ENCODE measurements at places on chromosomes 6 and 20.

GRCh38 chr6:16758163-16758975 lies 2.9 kb downstream of the ATXN1 start:
- no peak for DNase-seq

DNA sequence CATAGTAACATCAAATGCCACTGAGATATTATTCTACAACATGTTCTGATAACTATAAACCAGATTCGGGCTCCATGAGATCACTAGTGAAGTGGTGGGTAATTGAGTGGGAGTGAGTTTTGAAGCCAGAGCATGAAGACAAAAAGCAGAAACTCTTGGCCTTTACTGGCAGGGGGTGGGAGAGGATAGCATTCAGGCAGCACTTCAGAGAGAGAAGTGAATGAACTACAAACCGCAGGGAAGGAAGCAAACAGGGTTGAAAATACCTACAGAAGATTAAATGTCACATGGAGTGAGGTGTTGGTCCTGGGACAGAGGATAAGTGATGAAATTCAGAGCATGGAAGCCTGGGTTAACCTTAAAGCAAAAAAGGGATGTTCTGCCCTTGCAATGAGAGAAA lies 250.0 kb downstream of the EPM2A start:
- DNase-seq, result no peak

DNA sequence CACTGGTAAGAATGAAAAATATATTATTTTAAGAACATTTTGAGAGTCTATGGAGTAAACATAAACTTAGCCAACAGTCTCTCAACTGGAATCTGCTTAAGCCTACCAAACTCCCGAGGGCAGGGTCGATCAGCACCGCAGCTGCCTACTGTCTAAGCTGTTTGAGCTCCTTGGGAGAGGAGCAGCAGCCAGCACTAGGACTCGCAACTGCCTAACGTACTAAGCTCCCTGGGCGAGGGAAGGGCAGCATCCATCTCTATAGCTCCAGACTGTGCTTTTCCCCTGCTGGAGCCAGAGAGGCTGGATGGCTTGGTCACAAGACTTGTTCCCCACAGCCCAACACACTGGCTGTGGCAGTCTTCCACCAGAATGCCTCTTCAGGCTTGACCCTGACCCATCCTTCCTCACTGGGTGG lies 96.4 kb downstream of the MOXD1 start:
- DNase-seq, result no peak

GRCh38 chr20:39813190-39813829 lies 851.2 kb downstream of the DHX35 start:
- DNase-seq, result no peak

GRCh38 chr6:76240092-76240491 lies 167.6 kb upstream of the IMPG1 start:
- no peak for DNase-seq

GRCh38 chr20:20549267-20549612 lies 163.2 kb downstream of the RALGAPA2 start:
- DNase-seq, result no peak
